ENCODE measurements at places on chromosomes 4 and X.

GRCh38 chrX:40581336-40581920 is 658 bp downstream of the ATP6AP2 start:
- DNase-seq: no peak
- no peaks in the 10 kb centered on the region for H3K27me3 ChIP-seq
- H3K27ac ChIP-seq: peak overlapping the region; percentile 92
- peak overlapping the region; percentile 86 for H3K4me3 ChIP-seq
- peaks cover 4% of the 10 kb centered on the region for H3K4me1 ChIP-seq

GRCh38 chrX:135520022-135520552 is 373 bp upstream of the INTS6L start:
- H3K4me3 ChIP-seq: peak overlapping the region; percentile 15
- H3K36me3 ChIP-seq: no peaks in the 10 kb centered on the region
- peak overlapping the region; percentile 95 for H3K27ac ChIP-seq

DNA sequence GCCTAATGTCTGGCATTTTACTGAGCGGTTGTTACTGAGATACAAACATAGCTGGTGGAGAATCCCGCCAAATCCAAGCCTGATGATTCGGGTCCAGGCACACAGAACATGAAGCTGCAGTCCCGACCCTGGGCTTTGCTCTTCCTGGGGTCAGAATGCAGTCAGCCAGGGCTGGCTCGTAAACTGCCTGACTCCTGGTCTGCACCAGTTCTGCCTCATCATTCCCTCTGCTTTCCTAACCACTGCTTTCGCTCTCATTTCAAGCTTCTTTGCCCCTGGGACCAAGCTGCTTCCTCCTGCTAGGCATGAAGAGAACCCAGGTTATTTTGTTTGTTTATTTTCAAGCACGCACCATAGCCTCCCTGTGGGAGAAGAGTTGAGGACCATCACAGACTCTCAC is 39.3 kb downstream of the GATB start:
- DNase-seq: no peak
- H3K27ac ChIP-seq: no peak overlapping the region
- no peak overlapping the region for H3K4me3 ChIP-seq
- H3K36me3 ChIP-seq: no peaks in the 10 kb centered on the region
- peaks cover 16% of the 10 kb centered on the region for H3K4me1 ChIP-seq
- H3K27me3 ChIP-seq: no peaks in the 10 kb centered on the region

- no peak overlapping the region for H3K27ac ChIP-seq
- H3K36me3 ChIP-seq: no peaks in the 10 kb centered on the region
- peaks cover 3% of the 10 kb centered on the region for H3K4me1 ChIP-seq
- DNase-seq: no peak
- no peaks in the 10 kb centered on the region for H3K27me3 ChIP-seq
Observed at GRCh38 chrX:9456250-9457074, 8.4 kb upstream of the TBL1X start.

DNA sequence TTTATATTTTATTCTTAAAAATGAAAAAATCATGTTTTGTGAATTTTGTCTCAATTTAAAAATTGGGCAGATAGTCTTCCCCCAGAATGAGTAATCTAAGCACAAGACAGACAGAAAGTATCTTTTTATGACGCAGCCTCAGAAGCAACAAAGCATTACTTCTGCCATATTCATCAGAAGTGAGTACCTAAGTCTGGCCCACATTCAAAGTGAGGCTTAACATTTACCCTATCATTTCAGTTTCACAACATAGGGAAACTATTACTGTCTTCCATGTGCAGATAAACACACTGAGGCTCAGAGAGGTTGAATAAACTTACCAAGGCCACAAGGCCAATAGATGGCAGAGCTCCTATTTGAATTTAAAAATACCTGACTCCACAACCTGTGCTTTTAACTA is 4.4 kb upstream of the PRDX4 start:
- no peak for DNase-seq
- peaks cover 5% of the 10 kb centered on the region for H3K4me1 ChIP-seq
- H3K4me3 ChIP-seq: no peak overlapping the region
- H3K27me3 ChIP-seq: no peaks in the 10 kb centered on the region
- H3K27ac ChIP-seq: no peak overlapping the region
- no peaks in the 10 kb centered on the region for H3K36me3 ChIP-seq

- no peak for DNase-seq
- no peak overlapping the region for H3K4me3 ChIP-seq
- H3K27me3 ChIP-seq: no peaks in the 10 kb centered on the region
- H3K4me1 ChIP-seq: no peaks in the 10 kb centered on the region
Observed at GRCh38 chr4:107956011-107956410, 24.7 kb downstream of the CYP2U1 start.

GRCh38 chrX:100710816-100711215 is 21.1 kb downstream of the SYTL4 start:
- H3K27ac ChIP-seq: peak overlapping the region; percentile 62
- no peak overlapping the region for H3K4me3 ChIP-seq
- H3K27me3 ChIP-seq: no peaks in the 10 kb centered on the region
- H3K36me3 ChIP-seq: no peaks in the 10 kb centered on the region
- no peak for DNase-seq

DNA sequence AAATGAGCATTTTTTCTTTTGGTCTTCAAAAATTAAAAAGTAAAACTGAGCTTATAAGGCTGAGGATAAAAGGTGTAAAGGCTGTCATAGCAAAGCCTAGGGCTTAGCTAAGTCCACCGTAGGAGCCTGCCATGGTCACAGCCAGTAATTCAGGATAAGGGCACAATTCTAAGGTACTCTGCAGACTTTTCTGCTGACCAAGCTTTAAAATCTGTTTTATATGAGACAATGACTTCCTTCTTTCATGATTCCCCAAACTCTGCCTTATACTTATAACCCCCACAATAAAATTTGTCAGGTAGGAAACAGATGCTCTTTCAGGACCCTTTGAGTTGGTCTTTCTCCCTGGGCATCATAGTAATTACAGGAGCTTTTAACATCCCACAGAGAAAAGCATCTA is 138.5 kb downstream of the COL4A6 start:
- no peak overlapping the region for H3K4me3 ChIP-seq
- H3K36me3 ChIP-seq: no peaks in the 10 kb centered on the region
- DNase-seq: no peak
- peaks cover 47% of the 10 kb centered on the region for H3K4me1 ChIP-seq
- no peaks in the 10 kb centered on the region for H3K27me3 ChIP-seq

- H3K27me3 ChIP-seq: no peaks in the 10 kb centered on the region
- no peak overlapping the region for H3K27ac ChIP-seq
- H3K36me3 ChIP-seq: no peaks in the 10 kb centered on the region
- H3K4me1 ChIP-seq: no peaks in the 10 kb centered on the region
- no peak for DNase-seq
- no peak overlapping the region for H3K4me3 ChIP-seq
Observed at GRCh38 chr4:13766761-13767540, 139.4 kb upstream of the BOD1L1 start.

DNA sequence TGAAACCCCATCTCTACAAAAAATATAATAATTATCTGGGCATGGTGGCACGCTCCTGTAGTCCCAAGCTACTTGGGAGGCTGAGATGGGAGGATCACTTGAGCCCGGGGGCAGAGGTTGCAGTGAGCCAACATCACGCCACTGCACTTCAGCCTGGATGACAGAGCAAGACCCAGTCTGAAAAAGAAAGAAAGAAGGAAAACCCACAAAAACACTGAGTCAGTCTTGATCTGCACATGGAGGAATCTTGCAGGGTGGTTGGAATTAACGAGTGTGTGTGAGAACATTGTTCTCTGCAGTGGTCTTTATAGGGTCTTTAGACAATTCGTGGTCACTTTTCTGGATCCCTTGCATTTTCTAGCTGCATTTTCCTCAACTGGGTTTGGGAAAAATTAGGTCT is 23.2 kb downstream of the ADD1 start:
- peaks cover 80% of the 10 kb centered on the region for H3K4me1 ChIP-seq
- peak overlapping the region; percentile 68 for H3K27ac ChIP-seq
- DNase-seq: no peak
- no peaks in the 10 kb centered on the region for H3K27me3 ChIP-seq

DNA sequence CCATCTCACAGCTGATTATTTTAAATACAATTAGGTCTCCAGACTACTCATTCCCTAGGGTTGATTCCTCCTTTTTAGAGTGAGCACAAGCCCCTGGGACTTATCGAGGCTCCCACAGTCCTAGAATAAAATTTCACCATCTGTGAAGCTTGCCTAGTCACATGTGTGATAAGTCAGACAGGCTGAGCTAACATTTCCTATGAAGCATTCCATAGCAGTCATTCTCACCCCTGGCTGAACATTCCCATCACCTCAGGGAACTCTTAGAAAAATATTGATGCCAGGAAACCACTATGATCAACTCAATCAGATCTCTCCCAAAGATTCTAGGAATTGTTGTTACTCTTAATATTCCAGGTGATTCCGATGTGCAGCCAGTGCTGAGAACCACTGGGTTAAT is 37.7 kb downstream of the ARHGEF9 start:
- no peak overlapping the region for H3K27ac ChIP-seq
- H3K4me1 ChIP-seq: peaks cover 7% of the 10 kb centered on the region
- no peaks in the 10 kb centered on the region for H3K36me3 ChIP-seq

DNA sequence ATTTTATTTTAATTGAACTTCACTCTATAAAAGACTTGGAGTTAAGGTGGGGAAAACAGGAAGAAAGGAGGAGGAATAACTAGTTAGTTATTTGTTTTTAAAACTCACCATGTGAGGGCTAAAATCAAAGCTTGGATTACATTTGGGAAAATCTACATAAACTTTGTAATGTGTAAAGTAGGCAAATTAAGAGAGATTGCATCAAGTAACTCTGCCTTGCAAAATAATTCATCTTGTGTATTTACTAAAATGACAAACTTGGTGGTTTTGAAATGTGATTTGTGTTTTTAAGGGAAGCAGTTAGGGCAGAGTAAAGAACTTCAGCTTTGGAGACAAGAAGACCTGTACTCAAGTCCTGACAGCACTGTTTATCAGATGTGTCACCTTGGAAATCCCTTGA is 43.3 kb upstream of the RASSF6 start:
- no peak overlapping the region for H3K27ac ChIP-seq
- no peaks in the 10 kb centered on the region for H3K4me1 ChIP-seq
- DNase-seq: no peak

DNA sequence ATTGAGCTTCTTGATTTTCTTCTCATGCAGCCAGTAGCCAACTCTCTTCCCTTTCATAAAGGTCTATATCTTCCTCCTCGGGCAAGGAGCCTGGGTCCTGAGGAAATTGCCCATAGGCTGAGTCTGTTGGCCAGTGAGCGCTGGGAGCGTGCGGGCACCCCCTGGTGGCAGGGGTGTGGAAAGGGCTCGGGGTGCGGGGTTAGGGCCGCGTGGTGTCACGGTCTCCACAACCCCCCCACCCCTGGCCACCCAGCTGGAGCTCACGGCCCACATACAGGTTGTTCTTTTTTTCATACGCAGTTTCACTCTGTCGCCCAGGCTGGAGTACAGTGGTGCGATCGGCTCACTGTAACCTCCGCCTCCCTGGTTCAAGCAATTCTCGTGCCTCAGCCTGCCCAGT is 13.1 kb downstream of the RBM10 start:
- H3K4me3 ChIP-seq: no peak overlapping the region
- no peaks in the 10 kb centered on the region for H3K4me1 ChIP-seq
- no peak for DNase-seq
- H3K27ac ChIP-seq: no peak overlapping the region

GRCh38 chr4:95510145-95510544 is 38.6 kb downstream of the UNC5C start:
- no peaks in the 10 kb centered on the region for H3K27me3 ChIP-seq
- peak; percentile 63 for DNase-seq
- no peaks in the 10 kb centered on the region for H3K36me3 ChIP-seq
- H3K4me3 ChIP-seq: no peak overlapping the region
- no peak overlapping the region for H3K27ac ChIP-seq

DNA sequence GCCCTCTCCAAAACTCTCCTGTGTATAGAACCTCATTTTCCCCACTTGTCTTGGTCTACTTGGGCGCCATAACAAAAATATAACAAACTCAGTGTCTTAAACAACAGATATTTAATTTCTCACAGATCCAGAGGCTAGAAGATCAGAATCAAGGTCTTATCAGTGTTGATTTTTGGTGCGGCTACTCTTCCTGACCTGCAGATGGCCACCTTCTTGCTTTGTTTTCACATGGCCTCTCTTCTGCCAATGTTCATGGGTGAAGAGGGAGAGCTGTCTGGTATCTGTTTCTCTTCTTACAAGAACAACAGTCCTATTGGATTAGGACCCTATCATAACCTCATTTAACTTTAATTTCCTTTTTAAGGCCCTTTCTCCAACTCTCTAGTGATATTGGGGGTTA is 177.3 kb downstream of the PABPC4L start:
- DNase-seq: peak; percentile 23
- H3K36me3 ChIP-seq: no peaks in the 10 kb centered on the region
- H3K27me3 ChIP-seq: no peaks in the 10 kb centered on the region
- no peak overlapping the region for H3K4me3 ChIP-seq
- H3K27ac ChIP-seq: no peak overlapping the region

DNA sequence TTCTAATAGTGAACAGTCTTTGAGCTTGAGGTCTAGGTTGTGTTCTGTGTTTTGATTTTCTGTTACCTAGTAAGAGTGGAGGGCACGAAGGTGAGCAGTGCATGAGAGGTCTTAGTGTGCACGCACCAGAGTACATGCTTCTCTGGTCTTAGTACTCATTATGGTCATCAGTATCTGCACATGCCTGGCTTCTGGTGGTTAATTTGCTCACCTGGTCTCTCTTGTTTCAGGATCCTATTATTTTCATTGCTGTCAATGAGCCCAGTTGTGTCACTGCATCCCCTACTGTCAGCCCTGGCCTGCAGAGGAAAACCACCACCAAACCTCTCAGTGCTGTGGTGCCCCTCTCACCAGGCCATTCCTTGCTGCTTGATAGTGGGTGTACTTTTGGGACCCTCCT is 54.8 kb downstream of the NSUN7 start:
- no peaks in the 10 kb centered on the region for H3K36me3 ChIP-seq
- no peak for DNase-seq
- no peaks in the 10 kb centered on the region for H3K4me1 ChIP-seq

DNA sequence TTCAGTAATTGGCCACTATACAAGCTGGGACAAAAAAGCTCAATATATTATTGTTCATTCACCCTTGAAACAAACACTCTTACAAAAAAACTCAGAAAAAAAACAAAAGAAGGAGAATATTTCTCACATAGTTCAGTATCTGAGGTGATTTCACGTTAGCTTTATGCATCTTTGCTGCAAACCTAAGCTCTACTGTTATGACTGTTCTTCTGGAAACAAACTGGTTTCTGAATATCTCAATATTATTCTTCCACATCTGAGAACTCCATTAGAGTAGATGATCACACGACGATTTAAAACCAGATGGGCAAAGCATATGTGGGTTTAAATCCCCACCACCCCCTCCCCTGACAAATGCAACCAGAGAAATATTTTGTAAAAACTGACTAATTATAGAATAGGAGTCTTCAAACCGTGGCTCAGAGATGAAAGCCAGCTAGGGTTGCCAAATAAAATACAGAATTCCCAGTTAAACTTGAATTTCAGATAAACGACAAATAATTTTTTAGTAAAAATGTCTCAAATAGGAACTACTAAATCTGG is 182.0 kb upstream of the FAM241A start:
- H3K36me3 ChIP-seq: no peaks in the 10 kb centered on the region
- no peak for DNase-seq
- no peaks in the 10 kb centered on the region for H3K4me1 ChIP-seq
- no peaks in the 10 kb centered on the region for H3K27me3 ChIP-seq
- H3K4me3 ChIP-seq: no peak overlapping the region
- H3K27ac ChIP-seq: no peak overlapping the region
